ENCODE measurements at places on chromosomes 11 and 22.
A peak's percentile ranks its signal among the peaks of the same experiment; 100 is the strongest.

DNA sequence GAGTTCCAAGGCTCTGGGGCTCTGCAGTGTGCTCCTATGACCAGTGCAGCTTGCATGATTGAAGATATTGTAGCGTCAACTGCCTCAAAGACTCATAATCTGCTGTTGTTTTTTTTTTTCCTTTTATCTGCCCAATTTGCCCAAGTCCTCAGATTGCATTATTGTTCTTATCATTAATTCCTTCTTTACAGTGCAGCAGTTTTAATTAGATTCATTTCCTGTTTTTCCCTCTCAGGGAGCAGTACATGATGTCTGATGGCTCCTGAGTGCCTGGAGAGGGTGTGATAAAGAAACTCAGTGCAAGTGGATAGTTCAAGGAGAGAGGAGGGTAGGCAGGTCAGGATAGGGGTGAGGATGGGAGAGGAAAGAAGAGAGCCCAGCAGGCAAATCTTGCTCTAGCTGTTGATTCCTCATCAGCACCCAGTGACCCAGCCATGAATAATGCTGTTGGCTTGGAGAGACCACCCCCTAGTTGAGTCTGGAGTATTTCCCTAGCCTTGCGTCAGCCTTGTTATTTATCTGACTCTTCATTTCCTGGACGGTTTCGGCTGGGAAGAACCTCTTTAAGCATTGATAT is 219.6 kb upstream of the SESN3 start:
- no peak for DNase-seq

DNA sequence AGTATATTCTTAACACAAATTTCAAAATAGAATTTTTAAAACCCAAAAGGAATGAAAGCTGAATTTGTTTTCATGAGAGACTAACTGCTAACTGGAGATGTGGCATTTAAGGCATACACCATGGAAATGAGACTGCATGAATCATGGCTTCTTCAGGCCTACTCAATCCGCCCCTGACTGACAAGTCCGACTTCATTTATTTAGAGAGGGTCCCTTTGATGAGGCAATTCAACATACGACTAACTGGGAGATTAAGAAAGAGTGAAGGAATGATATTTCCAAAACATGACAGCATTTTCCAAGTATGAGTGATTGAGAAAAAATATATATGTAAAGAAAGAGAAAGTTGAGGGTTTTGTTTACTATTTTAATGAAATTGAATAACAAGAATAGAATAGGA is 720.1 kb downstream of the DLG2 start:
- no peak for DNase-seq

DNA sequence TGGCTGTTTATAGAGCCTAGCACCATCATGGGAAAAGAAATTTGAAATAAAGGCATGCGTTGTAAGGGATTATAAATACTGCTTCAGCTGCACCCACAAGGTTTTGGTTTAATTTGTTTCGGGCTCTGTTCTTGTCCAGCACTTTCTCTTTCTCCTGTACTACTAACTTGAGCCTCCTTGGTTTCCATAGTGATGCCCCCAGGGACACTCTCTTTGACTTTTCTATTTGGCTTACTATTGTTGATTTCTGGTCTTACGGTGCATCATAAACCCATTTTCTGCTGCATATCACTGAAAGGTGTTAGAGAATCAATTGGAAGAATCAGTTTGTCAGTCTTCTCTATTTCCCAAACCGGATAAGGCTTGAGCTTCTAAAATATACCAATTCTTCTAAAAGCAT is 1674.3 kb upstream of the RAG2 start:
- no peak for DNase-seq

GRCh38 chr11:24264868-24265267 is 232.0 kb upstream of the LUZP2 start:
- no peak for DNase-seq

- DNase-seq: no peak
Measured at GRCh38 chr22:50045211-50046018, 12.7 kb downstream of the TTLL8 start.

DNA sequence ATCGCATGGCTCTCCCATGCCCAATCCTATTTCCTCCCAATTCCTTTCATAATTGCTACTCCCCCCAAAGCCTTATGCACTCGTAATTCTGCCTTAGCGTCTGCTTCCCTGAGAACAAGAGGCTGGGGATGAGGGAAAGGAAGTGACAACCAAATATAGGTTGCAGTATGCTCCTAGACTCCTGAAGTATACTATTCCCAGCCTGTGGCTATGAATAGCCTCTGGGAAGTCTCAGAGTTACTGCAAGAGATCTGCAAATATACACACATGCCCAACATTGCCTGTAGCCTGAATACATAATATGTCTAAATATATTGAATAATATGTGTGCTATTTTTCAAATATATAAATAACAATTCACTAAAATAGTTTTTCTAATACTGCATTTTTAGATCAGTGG is 96.1 kb upstream of the CD44 start:
- DNase-seq: no peak

DNA sequence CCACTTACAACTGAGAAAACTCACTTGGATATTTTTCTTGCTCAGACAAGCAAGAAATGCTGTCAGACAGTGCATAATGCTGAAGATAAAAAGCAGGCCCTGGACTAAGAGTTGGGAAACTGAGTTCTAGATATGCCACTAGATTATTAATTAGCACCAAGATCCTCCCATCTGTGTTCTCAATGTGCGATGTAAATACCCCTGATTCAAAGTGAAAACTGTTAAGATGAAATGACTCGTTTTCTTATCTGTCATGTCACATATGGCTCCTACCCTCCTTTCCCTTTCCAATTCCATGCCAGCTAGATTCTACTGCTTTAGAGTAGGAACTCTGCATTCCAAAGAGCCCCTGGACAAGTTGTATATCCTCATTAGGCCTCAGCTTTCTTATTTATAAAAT is 88.9 kb upstream of the CLNS1A start:
- no peak for DNase-seq

DNA sequence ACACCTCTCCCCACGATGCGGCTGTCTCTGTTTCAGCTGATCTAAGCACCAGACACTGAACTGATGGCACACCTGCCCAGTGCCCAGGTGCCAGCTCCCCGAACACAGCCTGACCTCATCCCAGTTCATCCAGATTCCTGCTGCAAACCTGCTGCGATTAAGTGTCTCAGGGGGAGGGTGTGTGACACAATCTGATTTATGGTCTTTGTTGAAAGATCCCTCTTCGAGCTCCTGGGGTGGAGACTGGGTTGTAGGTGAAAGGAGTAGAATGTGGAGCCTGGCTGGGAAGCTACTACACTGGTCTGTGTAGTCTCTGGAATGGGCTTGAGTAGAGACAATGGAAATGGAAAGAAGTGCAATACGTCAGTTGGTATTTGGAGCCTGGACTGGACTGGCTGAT is 390.3 kb downstream of the SHANK2 start:
- DNase-seq: no peak

DNA sequence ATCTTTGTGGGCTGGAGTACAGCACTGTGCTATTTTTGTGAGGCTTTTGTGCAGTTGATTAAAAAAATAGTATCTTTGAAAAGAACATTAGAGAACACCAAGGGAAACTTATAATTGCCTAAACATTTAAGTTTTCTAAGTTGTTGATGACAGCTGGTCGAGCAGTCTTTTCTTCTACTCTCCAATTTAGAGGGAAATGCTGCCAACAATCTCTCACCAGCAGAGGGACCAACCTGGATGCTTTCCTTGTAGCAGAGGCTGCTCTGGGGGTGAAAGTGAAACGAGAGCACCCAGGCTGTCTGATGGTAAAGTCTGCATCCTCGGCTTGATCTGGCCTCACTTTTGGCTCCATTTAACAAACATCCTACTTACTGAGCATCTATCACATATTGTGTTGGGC is 1286.5 kb upstream of the TENM4 start:
- DNase-seq: peak; percentile 32

DNA sequence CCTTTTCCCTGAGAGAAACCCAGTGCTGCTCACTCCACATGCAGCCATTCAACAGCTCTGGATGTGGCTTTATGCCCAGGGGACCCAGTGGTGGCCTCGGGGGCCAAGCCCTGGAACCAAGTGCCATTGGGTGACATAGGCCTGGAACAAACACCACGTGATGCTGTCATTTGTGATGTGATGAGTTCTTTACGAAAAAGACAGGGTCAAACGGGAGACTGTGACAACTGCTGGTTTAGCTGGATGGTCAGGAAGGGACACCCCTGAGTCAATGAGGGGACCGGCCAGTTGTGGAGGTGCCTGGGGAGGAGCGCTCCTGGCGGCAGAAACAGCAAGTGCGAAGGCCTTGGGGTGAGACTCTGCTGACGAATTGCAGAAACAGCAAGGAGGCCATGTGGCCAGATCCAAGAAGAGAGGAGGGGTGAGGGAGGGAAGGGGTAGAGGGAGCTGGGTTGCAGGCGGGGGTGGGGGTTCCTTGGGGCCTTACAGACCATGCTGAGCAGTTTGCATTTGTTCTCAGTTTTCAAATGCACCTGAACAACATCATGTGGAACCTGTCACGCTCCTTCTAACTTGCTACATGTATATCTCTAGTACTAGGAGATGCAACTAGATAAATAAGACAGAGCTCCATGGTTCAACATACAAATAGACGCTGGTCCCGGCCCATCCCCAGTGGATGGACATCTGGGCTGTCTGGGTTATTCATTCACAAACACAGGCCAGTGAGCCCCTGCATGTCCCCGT is 56.1 kb downstream of the IGLL5 start:
- DNase-seq: no peak

All from renal cortical epithelial cell (primary cell).